ENCODE measurements at places on chromosomes 2 and 18.

GRCh38 chr2:2919574-2920365, 457.8 kb downstream of the EIPR1 start:
- no peak for DNase-seq

DNA sequence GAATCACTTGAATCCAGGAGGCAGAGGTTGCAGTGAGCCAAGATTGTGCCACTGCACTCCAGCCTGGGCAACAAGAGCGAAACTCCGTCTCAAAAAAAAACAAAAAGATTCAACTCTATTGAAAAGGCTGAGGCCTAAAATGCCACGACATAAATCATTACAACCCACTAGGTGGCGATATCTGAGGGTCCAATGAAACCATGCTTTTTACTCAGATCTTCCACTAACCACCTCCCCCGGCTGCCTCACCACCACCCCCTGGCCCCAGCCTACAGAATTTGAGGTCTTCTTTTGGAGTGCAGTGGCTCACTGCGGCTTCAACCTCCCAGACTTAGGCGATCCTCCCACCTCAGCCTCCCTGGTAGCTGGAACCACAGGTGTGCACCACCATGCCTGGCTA, 57.5 kb downstream of the AP1S3 start:
- peak; percentile 27 for DNase-seq

DNA sequence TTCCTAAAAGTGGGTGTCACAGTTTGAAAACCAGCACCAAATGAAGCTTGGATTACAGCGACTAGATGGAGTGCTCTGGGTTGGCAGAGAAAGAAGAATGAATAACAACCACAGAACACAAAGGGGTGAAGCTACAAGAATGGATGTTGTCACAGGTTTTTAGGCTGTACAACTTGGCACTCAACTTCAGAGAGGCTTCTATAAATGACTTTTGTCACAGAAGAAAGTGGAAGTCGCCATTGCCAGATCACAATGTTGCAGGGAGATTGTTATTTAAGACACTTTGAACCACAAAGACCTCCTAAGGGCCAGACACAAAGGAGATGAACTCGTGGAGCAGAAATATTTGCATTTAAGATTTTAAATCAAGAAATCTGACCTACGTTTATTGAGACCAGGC, 354.2 kb downstream of the CDH7 start:
- DNase-seq = no peak

DNA sequence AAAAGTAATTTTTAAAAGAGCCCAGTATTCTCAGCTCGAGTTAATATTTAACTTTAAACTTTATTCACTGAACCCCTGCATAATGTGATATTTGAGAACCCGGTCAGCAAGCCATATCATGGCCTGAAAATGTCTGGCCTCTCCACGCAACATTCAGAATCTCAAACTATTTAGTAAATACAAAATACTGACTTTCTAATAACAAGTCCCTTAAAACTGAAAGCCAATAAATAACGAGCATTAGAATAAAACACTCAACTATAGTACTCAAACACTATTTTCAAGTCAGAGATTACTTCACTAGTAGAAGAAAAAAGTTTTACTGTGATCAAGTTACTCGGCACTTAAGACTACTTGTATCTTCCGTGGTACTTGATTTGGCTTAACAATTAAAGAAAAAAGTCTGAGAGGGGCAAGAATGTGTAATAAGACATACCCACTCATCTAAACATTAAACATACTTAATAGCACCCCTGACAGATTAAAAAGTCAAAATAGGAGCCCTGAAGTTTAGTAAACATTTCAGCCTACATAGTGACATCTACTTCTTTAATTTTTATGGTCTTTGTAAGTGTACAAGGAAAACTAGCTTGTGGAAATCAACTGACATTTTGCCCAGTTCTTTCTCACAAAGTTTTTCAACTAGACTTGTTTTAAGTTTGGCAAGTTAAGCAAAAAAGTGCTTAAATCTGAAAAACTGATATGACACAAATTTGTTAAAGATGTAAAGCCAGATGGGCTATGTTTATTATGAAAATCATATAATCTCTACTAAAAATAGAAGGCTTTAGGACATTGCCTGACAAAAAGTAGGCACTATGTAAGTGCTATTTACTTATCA, 38.2 kb downstream of the RTN4 start:
- DNase-seq = no peak

GRCh38 chr2:216857131-216857550, 2.7 kb downstream of the TNP1 start:
- DNase-seq = peak; percentile 7

- no peak for DNase-seq
These were observed 29.8 kb downstream of the EPC2 start for GRCh38 chr2:148674063-148675020.

- no peak for DNase-seq
These were observed 7.9 kb upstream of the COLEC11 start for GRCh38 chr2:3587021-3587420.

DNA sequence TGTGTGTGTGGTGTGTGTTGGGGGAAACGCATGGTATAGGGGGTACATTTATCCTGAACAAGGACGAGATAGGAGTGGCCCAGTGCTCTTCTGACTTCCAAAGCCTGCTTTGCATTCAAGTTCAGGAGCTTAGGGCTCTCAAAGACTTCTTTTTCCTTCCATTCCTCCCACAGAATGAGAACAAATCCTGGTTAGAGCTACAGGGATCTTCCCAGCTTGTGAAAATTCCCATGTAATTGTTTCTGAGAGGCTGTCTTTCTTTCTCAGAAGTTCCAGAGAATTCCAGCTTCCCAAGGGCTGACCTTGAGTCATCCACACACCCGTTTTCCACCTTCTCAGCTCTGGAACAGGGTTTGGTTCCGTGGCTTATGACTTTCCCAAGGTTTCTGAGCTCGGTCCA, 38.9 kb downstream of the FASTKD2 start:
- DNase-seq = no peak

GRCh38 chr18:63773551-63773950, 1.7 kb upstream of the SERPINB7 start:
- DNase-seq = no peak

- DNase-seq = no peak
These were observed 116.8 kb downstream of the MSH2 start for GRCh38 chr2:47519604-47520301.

DNA sequence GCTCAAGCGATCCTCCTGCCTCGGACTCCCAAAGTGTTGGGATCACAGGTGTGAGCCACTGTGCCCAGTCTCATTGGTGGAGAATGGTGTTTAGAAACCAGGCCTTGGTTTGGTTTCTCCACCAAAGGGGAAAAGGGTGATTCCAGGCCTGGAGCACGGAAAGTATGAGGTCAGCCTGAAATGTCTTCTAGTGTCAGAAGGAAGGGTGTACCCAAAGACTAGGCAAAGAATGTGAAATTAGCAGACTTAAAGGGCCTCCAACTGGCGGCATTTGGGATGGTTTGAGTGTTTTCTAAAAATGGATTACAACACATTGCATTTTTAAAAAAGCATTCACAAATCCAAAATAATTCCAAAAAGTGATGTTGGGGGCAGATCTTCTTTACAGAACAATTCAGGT, 139.6 kb downstream of the SH3BP4 start:
- DNase-seq = no peak

DNA sequence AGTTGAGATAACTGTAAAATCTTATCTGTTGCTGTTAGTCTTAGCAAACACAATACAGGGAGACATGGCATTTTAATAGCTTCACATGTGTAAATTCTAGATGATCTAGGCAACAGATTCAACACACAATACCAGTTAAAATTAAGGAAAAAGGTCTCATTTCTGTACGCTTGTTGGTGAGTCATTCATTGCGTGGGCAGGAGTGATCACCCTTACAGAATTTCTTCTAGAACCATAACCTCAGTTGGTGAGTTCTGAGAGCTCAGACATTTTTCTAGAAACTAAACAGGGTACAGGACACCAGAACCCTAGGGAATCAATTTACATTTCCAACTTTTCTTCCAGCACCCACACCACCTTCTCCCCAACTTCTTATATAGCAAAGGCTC, 81.9 kb downstream of the SLC8A1 start:
- DNase-seq = no peak

- DNase-seq = no peak
These were observed 22.3 kb upstream of the C1QL2 start for GRCh38 chr2:119180892-119181291.

- DNase-seq = no peak
These were observed 35.9 kb upstream of the WDSUB1 start for GRCh38 chr2:159322419-159322818.

DNA sequence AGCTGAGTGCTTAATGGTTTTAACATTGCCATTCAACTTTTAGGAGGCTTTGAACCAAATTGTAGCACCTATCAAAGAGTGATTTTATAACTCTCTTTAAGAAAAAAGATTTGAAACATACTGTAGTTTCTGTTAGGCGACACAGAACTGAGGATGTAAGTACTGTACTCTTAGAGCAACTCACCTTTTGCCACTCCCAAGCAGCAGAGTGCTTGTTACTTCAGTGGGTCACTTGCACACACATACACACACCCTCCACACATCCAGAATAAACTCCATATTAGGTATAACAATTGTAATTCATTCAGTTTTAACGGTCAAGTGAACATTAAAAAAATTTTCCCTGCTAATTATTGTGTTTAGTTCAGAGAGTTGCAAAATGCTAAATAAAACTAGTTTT, 118.3 kb downstream of the CAMKMT start:
- DNase-seq = no peak

DNA sequence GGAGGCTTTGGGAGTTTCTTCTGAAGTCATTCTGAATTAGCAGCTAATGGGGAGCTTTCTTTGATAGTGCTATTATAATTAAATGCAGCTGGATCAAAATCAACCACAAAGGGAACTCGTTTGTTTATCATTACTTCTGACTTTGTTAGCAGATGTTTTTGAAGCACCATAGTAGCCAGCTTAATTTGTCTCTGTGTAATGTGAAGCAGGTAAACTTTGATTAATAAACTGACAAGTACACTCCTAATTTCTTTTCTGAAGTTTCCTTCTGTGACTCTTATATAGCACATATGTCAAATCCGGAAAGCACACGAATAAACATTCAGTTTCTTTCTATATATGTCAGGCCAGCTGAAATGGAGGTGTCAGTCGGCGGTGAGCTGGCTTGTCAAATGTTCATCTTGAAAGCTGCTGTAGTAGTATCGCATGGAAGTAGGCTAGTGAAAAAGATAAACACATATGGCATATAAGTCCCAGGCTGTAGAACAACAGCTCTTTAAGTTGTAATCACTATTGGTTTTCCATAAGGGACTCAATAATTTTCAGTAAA, 451.9 kb upstream of the ZEB2 start:
- no peak for DNase-seq

- no peak for DNase-seq
These were observed 40.9 kb upstream of the TRIM43B start for GRCh38 chr2:95525294-95526035.

DNA sequence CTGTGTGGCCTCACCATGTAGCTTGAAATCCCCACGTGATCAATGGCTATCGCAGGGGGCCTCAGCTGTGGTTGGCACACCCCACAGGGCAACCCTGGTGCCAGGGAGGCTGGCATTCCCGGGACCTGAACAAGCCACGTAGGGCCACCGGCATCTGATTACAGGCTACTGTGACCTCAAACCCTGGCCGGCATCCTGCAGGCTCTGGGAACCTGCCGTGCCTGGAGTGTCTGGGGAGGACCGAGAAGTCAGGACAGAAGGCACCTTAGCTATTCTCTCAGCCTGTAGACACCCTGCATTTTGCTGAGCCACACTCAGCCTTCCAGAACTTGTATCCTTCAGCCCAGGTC, 213.0 kb downstream of the GLI2 start:
- DNase-seq = no peak

DNA sequence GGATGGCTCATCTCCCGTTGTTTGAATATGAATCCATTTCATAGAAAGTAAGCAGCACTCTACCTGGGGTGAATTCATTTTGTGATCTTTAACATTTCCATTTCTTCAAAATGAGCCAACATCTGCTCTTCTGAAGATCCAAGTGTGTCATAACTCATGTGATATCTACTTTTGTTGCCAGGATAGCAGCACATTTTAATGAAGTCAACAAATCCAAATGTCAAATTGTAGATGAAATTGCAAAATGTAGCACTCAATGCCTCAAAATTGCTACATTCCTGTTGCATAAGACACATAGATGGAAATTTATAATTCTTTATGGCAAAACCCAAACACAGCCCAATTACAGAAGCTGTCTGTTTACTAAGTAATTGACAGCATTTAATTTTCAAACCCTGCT, 360.7 kb downstream of the TMX3 start:
- DNase-seq = no peak

DNA sequence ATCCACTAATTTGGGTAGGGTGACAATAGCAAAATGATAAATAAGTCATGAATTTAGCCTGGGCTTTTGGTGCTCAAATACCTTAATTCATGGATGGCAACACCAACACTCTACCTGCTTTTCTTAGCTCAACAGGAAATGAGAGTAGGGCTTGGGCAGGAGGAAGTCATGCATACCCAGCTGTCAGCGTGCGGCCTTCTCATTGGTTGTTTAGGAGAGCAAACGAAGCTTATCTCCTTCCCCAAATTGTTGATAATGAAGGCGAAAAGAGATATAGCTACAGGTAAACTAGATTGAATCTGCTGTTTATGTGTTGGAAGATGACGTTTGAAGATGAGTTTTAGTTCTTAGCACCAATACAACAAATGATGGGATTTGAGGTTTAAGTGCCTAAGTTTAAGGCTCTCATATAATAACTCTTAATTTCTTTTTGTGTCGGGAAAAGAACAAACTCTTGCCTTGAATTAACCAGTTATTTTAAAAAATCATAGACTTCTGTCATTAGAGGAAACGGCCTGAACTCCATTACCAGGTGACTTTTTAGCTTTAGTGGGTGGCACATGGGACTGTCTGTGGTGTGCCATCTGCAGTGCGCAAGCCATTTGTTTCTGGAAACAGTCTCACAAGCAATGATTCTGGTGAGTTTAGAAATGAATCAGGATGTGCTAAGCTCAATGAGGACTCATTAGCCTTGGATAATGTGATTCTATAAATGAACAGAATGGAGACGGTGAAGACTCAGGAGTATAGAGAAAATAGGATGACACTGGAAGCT, 19.8 kb downstream of the MAP4K4 start:
- DNase-seq = no peak

DNA sequence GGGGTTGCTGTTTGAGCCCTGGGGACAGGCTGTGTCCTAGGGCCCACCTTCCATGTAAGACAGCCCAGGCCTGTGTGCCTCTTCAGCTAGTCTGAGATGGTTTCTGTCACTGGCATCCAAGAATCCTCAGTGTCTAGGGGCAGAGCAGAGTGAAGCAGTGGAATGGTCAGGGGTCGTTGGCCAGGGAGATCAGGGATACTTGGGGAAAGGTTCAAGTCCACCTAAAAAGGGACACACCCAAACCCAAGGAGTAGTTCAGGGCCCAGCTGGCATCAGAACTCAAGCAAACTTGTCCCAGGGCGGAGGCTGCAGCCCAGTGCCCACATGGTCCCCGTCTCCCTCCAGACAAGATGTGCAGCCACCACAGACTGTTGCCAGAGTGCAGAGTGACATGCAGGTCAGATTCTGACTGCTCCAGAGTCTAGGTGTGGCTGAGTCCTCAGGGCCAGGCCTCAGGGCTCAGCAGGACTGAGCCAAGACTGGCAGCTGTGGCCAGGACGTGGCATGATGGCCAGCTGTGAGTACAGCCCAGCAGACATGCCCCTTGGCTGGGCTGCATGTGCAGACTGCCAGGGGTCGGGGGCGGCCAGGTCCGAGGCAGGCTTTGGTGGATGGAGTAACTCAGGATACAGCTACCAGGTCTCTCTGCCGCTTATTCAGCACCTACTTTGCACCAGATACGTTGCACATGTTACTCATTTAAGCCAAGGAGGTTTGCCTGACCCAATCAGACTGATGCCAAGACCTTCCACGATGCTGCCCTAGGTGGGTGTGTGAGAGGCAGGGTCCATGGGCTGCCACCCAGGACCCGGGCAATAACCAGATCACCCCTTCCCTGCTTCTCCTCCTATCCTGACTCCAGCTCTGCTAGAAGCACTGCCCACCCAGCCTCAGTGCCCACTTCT, 146.6 kb downstream of the SMAD7 start:
- DNase-seq = no peak

Measured in stimulated activated CD4-positive, alpha-beta T cell treated with anti-CD3 and anti-CD28 coated beads, Interleukin-4, amount 100 ng/mL, for 48 hours (primary cell).